ENCODE measurements at places on chromosomes 1 and 21.

DNA sequence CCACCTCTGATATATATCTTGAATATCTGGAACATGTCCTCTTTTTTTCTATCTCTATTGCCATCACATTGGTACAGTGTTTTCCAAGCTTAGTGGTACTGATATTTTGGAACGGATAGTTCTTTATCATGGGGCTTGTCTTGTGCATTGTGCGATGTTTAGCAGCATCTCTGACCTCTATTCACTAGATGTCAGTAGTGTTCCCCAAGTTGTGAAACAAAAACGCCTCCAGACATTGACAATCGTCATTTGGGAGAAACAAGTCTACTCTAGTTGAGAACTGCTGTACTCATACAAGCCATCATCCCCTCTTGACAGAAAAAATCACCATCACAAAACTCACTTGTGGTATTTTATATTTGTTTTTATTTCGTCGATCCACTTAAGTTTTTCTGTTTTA, 79.7 kb upstream of the CHODL start:
- no peak for DNase-seq

DNA sequence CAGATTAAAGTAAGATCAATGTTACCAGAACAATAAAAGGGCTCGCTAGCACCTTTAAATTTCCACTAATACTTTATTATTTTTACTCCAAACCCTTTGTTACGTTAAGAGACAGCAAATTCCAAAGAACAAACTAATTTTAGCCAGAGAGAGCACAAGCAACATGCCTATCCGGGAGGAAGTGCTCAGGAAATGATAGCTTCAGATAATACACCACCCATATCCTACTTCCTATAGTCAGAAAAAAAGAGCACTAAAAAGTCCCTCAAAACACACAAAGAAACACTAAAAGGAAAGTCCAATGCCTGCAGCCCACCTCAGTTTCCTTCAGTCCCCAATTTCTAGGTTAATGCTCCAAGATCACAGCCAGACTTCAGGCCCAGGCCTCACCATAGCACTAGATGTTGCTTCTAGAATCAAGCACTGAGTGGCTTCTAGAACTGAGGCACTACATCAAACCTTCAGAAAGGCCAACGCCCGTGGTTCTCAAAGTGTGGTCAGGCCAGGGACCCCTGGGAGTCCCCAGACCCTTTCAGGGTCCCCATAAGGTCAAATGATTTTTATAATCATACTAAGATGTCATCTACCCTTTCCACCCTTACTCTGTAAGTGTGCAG, 142.6 kb downstream of the PSMG1 start:
- no peak for DNase-seq

DNA sequence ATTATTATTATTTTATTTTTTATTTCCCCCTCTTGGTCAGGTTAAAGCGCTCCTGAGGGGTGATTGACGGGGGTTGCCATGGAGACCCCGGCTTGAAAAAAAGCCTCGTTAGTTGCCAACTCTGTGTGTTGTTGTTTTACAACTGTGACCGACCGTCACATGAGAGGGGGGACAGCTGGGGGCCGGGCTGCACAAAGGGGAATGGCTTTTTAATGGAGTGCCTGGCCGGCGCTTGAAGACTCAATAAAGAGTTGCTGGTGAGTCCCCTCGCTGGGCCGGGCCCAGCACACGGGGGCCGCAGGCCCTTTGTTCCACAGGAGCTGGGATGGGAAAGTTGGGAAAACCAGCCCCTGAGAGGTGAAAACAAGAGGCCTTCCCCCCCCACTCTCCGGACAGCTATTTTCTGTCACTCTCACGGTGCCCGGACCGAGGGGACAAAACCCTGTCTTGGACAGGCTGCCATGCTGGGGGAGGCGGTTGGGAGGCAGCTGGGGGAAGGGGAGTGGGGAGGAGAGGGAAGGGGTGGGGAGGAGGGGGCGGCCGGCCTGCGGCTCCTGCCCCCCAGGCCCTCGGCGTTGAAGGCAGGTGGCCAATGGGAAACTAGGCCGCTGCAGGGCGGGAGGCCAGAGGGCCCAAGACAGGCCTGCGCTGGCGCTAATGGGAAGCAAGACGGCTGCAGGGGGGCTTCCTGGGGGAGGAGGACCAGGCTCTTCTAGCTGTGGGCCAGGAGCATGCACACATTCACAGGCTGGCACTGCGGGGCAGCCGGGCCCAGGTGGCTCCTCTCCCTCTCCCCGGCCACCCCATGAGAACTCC, 67.6 kb downstream of the CASZ1 start:
- no peak for DNase-seq

DNA sequence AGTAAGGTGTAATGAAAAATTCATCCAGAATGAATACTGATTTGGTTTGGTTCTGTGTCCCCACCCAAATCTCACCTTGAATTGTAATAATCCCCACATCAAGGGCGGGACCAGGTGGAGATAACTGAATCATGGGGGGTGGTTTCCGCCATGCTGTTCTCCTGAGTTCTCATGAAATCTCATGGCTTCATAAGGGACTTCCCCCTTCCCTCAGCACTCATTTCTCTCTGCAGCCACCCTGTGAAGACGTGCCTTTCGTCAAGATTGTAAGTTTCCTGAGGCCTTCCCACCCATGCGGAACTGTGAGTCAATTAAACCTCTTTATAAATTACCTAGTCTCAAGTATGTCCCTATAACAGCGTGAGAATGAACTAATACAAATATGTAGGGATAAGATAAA, 5.5 kb upstream of the SYNJ1 start:
- DNase-seq, result no peak

- DNase-seq, result no peak
Measured at GRCh38 chr1:36778740-36779139, 255.6 kb downstream of the GRIK3 start.

DNA sequence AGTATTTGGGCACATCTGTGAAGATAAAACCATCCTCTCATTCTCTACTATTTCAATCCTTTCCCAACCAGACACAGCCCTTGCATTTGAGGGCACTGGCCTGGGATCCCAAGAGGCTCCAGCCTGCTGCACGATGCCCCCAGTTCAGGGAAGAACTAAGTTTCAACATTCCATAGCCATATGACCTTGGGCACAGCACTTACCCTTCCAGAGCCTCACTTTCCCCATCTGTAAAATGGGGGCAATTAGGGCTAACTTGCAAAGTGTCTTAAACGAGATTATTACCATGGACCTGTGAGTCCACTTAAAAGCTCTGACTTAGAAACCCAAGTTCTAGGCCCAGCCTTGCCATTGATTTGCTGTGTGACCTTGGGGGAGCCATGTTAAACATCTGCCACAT, 22.9 kb downstream of the CDCP2 start:
- DNase-seq, result no peak

GRCh38 chr1:245776694-245777332, 622.0 kb downstream of the KIF26B start:
- DNase-seq, result peak; percentile 77

GRCh38 chr1:12007204-12007603, 12.1 kb upstream of the MIIP start:
- DNase-seq, result no peak

GRCh38 chr1:221994274-221994698, 252.4 kb upstream of the DUSP10 start:
- no peak for DNase-seq
